Activated CD8-positive, alpha-beta T cell treated with anti-CD3 and anti-CD28 coated beads, Interleukin-2, amount 10 ng/mL, durations not matched to agents 7 days and 5 days (primary cell): ENCODE measurements at places on chromosomes 3 and 15. TPM values are rescaled to one million over a fixed set of nuclear protein-coding genes. Genes with fewer than 3 reads are reported as not detected.

The CKMT1B gene
- not detected for total RNA-seq

The LDHAL6B gene
- total RNA-seq, result not detected

The TMC3 gene
- not detected for total RNA-seq

The SEMA3G gene
- 0.21 TPM for total RNA-seq

The AHSG gene
- total RNA-seq, result not detected

The BBS4 gene
- 11.6 TPM for total RNA-seq

The LRRC34 gene
- total RNA-seq, result 15.0 TPM

The INSYN1 gene
- total RNA-seq, result not detected

The CHRFAM7A gene
- total RNA-seq, result 2.3 TPM

The GABRG3 gene
- not detected for total RNA-seq

The ANKDD1A gene
- 9.1 TPM for total RNA-seq

The PRSS50 gene
- total RNA-seq, result not detected

The COL7A1 gene
- 1.6 TPM for total RNA-seq

The MST1R gene
- total RNA-seq, result 3.2 TPM

The CLDN18 gene
- total RNA-seq, result not detected

The TTLL13 gene
- not detected for total RNA-seq

The CYP11A1 gene
- total RNA-seq, result not detected

The FANCD2OS gene
- total RNA-seq, result not detected

The PROS1 gene
- total RNA-seq, result 0.21 TPM

The ANKRD63 gene
- 0.37 TPM for total RNA-seq

The ST6GAL1 gene
- 109 TPM for total RNA-seq

The GNAT1 gene
- total RNA-seq, result not detected

The GABRA5 gene
- total RNA-seq, result not detected

The TOP2B gene
- total RNA-seq, result 112 TPM

The STX19 gene
- not detected for total RNA-seq

The APPL1 gene
- total RNA-seq, result 36.6 TPM

The ZPLD1 gene
- total RNA-seq, result not detected

The ZIC4 gene
- not detected for total RNA-seq

The SPSB4 gene
- total RNA-seq, result not detected

The ITIH3 gene
- total RNA-seq, result not detected

The RARRES1 gene
- not detected for total RNA-seq

The SEMA6D gene
- total RNA-seq, result not detected

The ZIC1 gene
- total RNA-seq, result not detected

The TMEM45A gene
- total RNA-seq, result 0.42 TPM

The MAGEL2 gene
- not detected for total RNA-seq

The FSTL1 gene
- 0.37 TPM for total RNA-seq
